Effector memory CD4-positive, alpha-beta T cell (primary cell): ENCODE measurements at places on chromosomes 4 and X.

DNA sequence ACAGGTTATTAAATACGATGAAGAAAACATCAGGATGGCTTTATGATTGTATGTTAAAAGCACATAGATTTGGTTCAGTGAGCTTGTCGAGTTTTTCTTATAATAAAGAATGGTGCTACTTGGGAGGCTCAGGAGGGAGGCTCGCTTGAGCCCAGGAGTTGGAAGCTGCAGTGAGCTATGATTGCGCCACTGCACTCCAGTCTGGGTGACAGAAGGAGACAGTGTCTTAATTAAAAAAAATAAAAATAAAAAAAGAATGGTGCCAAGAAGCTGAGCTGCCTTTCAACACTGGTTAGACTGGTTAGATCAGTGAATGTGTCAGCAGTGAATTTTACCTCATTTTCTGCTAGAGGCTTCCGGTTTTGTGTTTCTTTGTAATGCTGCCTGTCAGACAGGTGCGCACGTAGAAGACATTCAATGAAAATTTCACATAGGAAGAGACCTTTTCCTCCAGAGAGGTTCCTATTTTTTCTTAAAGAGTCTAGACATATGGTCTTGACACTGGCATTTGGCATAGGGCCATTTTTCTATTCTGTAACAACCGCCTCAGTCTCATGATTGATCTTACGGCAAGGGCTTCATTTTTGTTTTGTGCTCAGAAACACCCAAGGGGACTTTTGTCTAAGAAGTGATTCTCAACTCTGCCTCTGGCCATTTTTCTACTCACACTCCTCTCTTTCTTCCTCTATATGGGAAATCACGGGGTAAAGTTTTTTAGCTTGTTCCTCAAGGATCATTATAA lies 15.0 kb upstream of the ARSF start:
- DNase-seq = no peak

GRCh38 chr4:102355748-102356147 lies 10.5 kb upstream of the SLC39A8 start:
- DNase-seq = no peak

- DNase-seq = no peak
Observed at GRCh38 chr4:144894573-144894972, 203.4 kb downstream of the ANAPC10 start.

GRCh38 chr4:106238820-106239420 lies 77.1 kb downstream of the TBCK start:
- DNase-seq = no peak

DNA sequence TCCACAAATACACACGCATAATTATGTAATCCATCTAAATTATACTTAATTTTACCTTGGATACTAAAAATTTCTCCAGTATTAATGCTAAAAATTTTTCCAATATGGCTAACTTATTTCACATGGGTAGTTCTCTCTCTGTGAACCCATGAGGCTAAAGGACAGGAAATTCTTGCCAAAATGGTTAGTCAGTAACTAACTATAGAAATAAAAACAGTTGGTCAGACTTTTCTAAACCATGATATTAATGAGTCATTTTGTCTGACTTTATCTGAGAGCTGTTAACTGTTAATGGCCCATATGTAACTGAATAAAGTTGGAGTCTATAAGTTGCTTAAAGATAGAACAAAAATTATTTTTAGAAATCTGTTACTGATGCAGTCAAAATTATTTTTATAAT lies 549.4 kb downstream of the TLL1 start:
- DNase-seq = no peak

GRCh38 chr4:56286763-56287162 lies 100.5 kb downstream of the AASDH start:
- DNase-seq = no peak

GRCh38 chrX:11792461-11793421 lies 34.7 kb downstream of the MSL3 start:
- DNase-seq = no peak

- no peak for DNase-seq
Observed at GRCh38 chrX:122934131-122934530, 249.9 kb upstream of the GRIA3 start.

- no peak for DNase-seq
Observed at GRCh38 chr4:105710012-105710600, 1.5 kb downstream of the GSTCD start.

GRCh38 chrX:40015693-40016092 lies 82.1 kb downstream of the BCOR start:
- no peak for DNase-seq

GRCh38 chr4:97910005-97910404 lies 233.3 kb downstream of the STPG2 start:
- no peak for DNase-seq

DNA sequence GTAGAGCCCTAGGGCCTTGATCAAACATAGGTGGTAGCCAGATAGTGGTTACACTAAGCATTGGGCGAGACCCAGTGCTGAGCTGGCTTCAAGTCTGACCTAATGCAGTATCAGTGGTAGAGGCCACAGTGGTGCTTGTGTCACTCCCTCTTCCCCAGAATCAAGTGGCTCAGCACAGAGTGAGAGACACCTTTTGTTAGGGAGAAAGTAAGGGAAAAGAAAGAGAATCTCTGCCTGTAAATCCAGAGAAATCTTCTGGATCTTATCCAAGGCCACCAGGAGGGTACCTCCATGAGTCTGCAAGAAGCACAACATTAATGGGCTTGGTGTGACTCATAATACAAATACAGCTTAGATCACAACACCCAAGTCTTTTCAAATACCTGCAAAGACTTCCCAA lies 117.7 kb upstream of the SLC6A14 start:
- no peak for DNase-seq

DNA sequence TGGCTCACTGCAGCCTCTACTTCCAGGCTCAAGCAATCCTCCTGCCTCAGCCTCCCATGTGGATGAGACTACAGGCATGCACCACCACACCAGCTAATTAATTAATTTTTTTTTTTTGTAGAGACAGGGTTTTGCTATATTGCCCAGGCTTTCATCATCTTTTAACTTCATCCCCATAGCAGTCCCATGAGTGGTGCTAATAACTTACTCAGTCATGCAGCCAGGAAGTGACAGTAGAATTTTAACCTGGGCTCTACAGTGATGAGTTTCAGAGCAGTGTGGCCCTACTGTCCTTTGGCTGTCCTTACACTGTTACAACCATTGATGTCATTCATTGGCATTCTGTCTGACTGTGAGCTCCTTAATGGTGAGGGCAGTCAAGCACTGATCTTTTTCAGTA lies 3.9 kb upstream of the OCIAD2 start:
- no peak for DNase-seq

DNA sequence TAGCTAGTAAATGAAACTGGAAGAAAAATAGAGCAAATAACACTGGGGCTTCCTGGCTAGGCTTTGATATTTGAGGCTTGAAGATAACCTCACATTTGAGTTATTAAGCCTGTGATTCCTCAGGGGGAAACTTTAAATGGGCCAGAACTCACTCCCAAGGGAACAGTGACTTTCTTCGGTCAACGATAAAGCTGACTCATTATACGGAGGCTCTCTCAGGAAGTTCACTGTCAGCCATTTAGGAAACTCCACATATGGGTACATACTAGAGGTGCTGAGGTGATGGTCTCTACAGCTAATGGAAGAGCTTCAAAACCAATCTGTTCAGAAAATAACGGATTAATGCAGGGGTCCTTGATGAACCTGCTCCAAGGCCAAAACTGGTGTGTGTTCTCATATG lies 120.8 kb downstream of the SH2D1A start:
- DNase-seq = no peak

DNA sequence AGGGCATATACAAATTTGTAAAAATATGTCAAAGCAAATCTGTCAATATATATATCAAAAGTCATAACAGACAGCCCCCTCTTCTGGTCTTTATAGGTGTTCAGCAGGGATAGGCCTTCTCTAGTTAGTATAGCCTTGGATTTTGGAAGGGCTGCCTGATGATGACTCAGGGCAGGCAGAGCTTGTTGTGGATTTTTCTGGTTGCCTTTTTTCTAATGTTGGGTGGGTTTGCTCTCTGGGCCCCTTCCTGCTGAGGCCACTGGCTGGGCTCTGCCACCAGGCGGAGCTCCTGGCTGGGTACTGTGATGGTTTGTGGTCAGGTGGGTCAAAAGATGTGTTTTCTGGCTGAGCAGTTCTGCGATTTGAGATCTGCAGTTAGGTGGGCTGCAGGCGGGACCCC lies 294.2 kb downstream of the GRIA2 start:
- no peak for DNase-seq

GRCh38 chr4:27176400-27176799 lies 315.8 kb downstream of the STIM2 start:
- DNase-seq = no peak

- DNase-seq = no peak
Observed at GRCh38 chr4:103996064-103996463, 276.3 kb upstream of the TACR3 start.

DNA sequence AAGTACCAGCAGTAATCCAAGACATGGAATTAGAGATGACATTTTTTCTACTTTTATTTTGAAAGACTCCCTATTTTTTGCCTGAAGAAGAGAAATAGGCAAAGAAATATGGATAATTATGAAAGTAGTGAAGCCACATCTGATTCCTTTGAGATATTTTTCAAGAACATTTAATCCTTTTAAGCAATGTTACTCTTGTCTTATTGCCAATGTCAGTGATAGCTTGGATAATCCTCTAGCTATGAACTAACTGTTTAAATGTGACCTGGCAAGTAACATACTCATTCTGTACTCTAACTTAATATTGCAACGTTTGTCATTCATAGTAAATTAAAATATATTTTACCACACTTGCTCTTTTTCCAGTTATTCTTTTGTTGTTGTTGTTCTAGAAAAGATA lies 181.3 kb downstream of the VEGFC start:
- DNase-seq = no peak

DNA sequence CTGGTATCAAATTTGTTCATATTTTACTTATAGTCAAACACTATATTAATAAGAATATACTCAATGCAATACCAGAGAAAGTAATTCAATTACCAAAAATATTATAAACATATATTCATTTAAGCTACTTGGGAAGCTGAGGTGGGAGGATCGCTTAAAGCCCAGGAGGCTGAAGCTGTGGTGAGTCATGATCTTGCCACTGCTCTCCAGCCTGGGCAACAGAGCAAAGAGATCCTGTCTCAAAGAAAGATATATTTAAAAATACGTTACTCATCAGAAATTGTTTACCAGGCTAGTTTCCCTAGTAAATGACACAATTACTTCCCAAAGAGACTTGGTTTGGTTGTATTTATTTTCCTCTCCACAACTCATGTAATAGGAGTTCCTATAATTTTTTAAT lies 433.6 kb downstream of the GASK1B start:
- no peak for DNase-seq

GRCh38 chrX:41118156-41118555 lies 32.9 kb downstream of the USP9X start:
- no peak for DNase-seq

GRCh38 chr4:76067652-76068286 lies 6.7 kb upstream of the ART3 start:
- peak; percentile 52 for DNase-seq

- DNase-seq = no peak
Observed at GRCh38 chr4:139607502-139608060, 51.6 kb upstream of the SETD7 start.
